ENCODE measurements at places on chromosomes 4 and X.

GRCh38 chr4:53131562-53131925 is 234.3 kb downstream of the SCFD2 start:
- DNase-seq: no peak

DNA sequence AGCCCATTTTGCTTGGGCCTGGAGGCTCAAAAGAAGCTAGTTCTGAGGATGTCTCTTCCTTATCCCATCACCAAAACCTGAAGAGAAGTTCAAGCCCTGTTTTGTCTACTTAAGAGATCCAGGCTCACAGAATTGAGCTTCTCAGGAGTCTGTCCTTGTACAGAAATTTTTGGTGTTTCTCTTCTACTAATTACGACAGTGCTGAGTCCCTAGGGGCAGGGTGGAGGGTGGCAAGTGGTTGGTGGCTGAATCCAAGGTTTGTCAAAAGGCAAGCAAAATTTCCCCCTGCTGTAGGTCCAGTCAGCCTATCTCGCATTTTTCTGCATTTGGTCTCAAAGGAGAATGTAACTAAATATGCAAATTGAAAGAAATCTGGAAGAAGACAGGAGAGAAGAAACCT is 377.9 kb downstream of the SMARCA1 start:
- no peak for DNase-seq

DNA sequence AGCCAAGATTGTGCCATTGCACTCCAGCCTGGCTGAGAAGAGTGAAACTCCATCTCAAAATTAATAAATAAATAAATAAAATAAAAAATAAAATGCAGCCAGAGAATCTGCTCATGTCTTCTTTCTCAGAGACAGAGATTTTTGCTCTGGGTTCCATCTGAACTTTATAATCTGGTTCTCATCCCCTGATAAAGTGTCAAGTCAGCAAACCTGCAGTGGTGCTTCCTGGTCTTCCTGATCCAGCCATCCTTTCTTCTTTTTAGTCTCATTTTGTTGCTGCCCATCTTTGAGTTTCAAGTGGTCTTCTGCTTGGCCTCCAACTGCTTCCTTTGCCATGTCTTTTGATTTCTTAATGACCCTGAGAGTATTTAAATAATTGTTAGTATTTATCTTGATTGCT is 24.1 kb downstream of the MAP7D3 start:
- no peak for DNase-seq

GRCh38 chr4:20418861-20419451 is 167.3 kb downstream of the SLIT2 start:
- no peak for DNase-seq

- no peak for DNase-seq
Observed at GRCh38 chrX:134803060-134803459, 144.8 kb upstream of the PLAC1 start.
